HT-29 (cell line): ENCODE measurements at places on chromosomes 11 and 22. TPM values are rescaled to one million over a fixed set of nuclear protein-coding genes. Genes with fewer than 3 reads are reported as not detected.

- no peak for DNase-seq
Measured at GRCh38 chr11:131629925-131630540, 259.6 kb downstream of the NTM start.

DNA sequence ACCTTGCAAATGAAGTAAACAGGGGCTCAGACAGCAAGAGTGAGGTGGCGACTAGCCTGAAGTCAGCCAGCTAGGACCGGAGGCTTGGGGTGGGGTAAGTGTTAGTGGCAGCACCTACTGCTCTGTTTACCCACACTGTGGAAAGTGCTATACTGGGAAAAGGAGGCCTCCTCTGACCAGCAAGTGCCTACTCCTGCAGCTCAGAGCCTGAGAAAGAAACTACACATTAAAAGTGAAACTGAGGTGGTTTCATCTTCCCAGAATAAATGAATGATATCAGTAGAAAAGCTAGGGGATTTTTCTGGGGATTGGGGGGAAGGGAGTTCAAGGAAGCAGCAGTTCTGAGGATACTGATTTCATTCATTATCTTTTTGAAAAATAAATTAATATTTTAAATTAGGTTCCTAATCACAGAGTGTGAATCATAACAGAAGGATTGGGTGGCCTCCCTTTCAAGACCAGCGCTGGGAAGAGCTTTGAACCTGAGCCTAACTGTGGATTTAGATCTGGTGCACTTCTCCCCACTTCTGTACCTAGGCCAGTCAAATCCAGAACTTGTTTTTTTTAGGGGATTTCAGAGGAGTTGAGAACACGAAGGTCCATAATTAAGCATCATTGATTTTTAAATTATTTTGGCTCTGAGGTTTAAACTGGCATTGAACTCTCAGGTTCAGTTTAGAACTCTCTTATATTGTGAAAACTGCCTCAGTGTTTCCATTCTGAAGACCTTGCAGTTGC, 48.1 kb upstream of the GRAMD1B start:
- DNase-seq = no peak

C22orf31 gene
- total RNA-seq = not detected in 2 replicates

MUC5AC gene
- total RNA-seq = 6.9 and 9.0 TPM in 2 replicates

DNA sequence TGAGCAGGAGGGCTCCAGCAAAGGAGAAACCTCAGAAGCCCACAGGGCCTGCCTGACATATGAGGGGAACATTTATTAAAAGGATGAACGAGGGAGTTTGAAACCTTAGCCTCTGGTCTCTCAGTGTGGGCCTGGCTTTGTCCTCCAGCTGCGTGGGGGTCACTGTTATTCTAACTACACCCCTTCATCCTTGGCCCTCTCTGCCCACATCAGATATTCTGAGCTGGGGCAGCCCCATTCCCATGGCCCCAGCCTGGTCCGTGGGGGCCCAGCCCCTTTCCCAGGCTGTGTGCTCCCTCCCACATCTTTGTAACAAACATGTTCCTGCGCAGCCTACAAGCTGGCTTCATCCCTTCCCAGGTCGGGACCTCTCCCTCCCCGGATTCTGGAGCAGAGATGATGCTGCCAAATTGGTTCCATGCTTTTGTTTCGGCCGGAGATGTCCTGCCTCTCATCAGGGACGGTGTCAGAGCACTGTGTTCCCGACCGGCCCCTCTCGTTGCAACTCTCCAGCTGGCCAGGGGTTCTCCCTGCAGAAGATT, 4.0 kb downstream of the FXYD6 start:
- no peak for DNase-seq

DNA sequence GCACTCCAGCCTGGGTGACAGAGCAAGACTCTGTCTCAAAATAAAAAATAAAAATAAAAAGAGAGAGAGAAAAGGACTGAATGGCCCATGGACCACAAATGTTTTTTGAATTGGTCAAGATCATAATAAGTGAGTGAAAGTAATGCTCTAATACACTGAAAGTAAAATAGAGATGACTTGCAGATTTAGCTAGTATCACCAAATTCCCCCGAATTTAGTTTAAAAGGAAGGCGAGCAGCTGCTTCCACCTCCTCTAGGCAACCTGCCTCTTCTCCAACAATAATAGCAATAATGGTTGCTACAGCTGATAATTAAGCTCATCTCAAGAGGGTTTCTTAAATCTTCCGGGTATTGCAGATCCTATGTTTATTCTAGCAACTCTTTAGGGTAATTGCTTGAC, 36.8 kb downstream of the CELF1 start:
- no peak for DNase-seq

DNA sequence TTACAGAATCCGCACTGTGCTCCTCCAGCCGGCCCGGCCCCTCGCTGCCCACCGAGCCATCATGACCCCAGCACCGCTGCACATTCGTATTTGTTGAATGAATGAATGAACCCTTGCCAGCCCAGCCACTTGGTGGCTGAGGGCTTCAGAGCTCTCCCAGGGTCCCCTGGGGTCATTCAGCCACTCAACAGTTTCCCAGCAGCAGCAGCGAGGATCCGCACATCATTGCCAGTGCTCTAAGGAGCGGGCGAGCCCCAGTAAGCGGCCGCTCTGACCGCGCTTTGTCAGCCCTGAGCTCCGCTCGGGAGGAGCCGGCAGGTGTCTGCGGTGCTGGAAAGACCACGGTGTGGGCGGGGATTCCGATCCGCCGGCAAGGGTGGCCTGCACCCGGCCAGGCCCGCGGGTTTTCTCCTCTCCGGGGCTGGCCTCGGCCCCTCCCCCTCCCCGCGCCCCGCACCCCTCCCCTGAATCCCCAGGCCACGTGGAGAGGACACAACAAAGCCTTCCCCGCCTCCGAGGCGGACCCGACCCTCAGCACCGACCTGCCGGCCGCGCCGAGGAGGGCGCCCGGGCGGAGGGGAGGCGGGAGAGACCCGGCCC, 563 bp downstream of the BID start:
- peak; percentile 63 for DNase-seq
